ENCODE measurements at places on chromosomes 7 and 10.

DNA sequence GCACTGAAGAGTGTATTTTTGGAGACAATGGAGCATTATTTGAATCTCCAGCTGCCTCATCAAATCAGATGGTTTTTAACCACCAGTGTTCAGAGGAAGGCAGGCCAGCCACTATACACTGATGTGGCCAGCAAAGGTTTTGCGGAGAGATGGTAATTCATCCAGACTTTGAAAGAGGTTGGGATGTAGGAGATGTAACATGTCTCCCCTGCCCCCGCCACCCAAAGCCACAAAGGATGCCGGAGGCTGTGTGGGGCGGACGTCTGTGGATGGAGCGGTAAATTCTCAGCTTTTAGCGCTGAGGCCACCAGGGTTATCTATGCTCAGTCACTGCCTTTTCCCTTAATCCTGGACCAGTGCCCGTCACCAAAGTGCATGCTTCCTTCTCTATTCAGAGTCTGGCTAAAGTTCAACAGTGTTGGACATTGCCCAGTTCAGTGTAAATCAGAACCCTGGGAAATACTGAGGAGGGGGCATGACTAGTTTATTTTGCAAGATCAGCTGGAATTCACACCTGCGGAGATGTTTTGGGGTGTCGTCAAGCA is 3.7 kb upstream of the TRIP6 start:
- peak; percentile 66 for DNase-seq

GRCh38 chr10:95588025-95588424 is 26.9 kb upstream of the SORBS1 start:
- no peak for DNase-seq

DNA sequence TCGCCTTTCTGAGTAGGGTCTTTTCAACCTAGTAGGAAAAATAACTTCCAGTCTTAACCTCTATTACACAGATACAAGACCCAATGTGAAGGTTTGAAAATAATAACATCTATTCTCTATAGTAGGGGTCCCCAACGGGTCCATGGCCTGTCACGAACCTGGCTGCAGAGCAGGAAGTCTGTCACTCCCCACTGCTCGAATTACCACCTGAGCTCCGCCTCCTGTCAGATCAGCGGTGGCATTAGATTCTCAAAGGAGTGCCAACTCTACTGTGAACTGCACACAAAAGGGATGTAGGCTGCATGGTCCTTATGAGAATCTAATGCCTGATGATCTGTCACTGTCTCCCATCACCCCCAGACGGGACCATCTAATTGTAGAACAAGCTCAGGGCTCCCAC is 7.4 kb downstream of the YWHAG start:
- no peak for DNase-seq

DNA sequence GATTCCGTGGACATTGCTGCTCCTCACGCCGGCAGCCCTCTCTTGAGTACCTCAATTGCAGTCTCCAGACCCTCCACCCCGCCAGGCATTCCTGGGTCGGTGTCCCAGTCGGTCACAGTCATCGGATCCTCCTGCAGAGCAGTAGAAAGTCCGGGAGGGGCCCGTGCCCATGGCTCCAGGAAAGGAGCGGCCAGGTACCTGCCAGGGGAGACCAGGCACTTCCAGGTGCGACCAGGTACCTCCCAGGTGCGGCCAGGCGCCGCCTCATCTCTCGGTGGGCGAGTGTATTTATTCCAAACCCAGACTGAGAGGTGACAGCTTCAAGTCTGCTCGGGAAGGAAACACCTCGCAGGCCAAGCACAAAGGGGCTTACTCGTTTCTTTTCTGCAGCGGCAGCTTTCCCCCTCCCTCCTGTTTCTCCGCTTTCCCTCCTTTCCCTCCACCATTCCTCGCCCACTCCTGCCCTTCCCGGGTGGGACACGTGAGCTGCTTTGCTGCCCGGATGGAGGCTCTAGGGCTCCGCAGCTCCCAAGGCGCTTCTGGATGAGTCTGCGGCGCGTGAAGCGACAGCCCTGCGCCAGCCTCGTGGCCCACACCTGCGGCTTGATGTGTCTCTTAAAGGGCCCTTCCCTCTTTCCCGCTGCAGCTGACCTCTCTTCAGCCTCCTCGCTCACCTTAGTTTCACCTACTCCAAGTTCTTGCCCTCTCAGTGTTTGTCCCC is 39.4 kb upstream of the AGK start:
- no peak for DNase-seq

DNA sequence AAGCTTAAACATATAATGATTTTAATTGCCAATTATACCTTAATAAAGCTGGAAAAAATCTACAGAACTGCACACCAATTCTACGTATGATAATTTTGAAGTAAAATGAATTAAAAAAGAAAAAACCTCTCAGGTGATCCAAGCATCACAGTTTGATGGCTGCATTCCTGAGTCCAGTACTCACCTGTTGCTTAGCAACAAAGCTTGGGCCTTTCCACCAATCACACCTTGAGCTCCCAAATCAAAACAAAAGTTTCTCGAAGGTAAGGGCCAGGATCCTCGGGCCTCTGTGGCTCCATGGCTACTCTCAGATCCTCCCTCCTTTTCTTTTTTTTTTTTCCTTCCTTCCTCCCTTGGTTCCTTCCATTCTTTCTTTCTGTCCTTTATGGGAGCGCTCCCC is 137.2 kb upstream of the PCBD1 start:
- no peak for DNase-seq

DNA sequence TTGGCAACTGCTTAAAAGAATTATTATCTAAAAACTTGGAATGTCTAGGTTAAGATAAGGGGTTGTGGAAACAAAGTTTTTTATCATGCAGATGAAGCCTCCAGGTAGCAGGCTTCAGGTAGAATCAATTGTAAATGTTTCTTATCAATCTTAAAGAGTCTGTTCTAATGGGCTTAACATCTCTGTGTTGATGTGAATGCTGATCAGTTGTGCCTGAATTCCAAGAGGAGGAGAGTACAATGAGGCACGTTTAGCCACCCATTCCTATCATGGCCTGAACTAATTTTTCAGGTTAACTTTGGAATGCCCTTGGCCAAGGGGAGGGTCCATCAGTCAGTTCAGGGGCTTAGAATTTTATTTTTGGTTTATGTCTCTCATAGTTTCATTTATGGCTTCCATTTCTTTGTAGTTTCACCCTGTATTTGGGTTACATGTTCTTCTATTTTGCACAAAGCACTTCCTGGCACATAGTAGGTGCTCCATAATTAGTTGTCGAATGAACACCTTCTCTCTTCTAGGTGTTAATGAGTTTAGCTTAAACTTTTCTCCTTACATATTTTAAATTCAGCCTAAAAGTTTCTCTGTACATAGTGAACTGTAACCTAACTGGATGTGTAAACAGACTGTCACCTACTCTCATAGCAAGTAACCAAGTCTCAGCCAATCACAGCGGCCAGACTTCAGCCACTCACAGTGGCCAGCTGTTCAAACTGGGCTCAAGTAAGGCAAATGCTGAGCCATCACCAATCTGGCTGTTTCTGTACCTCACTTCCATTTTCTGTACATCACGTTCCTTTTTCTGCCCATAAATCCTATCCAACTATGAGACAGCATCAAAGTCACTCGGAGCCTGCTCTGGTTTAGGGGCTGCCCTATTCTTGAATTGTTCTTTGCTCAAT is 34.7 kb downstream of the ALOX5 start:
- DNase-seq = peak; percentile 32

All from hematopoietic multipotent progenitor cell treated with erythropoietin and hydrocortisone succinate and interleukin-3 and kit ligand, for 8 days (in vitro differentiated cells).